ENCODE measurements at places on chromosomes 7 and 10. TPM values are rescaled to one million over a fixed set of nuclear protein-coding genes. Genes with fewer than 3 reads are reported as not detected.

GRCh38 chr7:86981127-86981526, 78.3 kb downstream of the ELAPOR2 start:
- peak; percentile 29 for DNase-seq

The LRRC61 gene
- 1.8 TPM for total RNA-seq

The C10orf62 gene
- 0.36 TPM for total RNA-seq

- no peak for DNase-seq
Measured at GRCh38 chr10:9009505-9009904, 955.0 kb downstream of the GATA3 start.

GRCh38 chr7:133502498-133502897, 249.6 kb downstream of the EXOC4 start:
- no peak for DNase-seq

Data from osteoblast (primary cell).